CD4-positive, alpha-beta T cell treated with Interferon alpha-2 for 1 hour (primary cell): ENCODE measurements at places on chromosomes 1 and 21.

DNA sequence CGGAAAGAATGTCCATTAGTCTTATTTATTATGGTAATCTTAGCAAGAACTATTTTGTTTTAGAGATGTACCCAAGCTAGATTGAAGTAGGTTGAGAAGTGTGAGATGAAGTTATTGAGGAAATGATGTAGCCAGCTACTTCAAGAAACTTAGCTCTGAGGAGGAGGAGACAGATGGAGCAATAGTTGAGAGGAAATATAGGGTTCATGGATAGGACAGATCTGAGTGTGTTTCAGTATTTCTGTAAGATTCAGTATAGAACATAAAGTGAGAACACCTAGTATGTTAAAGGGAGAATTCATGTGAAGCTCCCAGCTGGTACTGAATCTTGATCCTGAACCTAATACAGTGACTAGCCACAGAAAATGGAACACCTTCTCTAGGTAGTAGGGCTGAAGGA, 28.9 kb downstream of the TSNAX start:
- no peak for DNase-seq

DNA sequence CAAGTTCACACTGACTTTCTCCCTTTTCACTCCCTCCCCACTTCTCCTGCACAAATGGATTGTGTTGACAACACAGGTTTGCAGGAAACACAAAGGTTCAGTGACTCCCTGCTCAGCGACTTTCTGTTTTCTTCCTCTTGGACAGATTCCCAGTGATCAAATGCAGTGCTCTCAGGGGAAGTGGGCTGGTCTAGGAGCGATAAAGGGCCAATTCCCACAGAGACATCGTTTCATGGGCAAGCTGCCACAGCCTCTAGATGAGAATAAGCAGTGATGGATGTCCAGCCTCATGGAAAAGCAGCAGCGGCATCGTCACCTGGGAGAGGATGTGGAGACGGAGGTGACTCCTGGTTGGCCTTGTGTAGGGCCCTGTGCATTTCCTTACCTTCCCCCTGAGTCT, 30.6 kb downstream of the FYB2 start:
- no peak for DNase-seq

DNA sequence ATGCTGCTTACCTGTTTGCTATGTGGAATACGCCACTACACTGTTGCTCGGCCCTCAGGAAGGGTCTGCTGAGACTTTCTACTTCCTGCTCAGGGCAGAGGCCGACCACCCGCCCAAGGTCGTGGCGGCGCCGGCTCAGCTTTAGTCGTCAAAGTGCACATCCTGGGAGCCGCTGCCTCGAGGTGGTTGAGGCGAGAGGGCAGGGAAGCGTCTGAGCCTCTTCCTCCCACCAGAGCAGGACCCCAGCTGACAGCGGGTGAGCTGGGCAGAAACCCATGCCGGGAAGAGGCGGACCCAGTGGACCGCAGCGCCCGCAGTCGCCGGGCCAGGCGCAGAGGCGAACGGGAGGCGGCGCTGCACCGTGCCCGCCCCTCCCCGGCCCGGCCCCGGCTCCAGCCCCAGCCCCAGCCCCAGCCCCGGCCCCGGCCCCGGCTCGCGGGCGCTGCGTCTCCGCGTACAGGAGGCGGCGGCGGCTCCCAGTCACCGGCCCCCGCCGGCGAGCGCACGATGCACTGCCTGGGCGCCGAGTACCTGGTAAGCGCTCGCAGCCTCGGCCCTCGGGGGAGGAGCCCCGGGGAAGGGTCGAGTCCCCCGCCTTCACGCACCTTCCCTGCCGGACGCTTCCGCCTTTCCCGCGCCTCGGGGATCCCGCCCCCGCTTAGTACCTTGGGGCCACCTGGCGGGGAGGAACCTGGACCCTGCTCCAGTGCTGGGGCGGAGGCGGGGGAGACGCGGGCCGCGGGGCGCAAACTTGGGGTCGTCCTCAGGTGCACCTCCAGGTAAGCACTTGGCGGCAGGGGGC, at the start of gene SLC44A3:
TSS of gene SLC44A3 (plus strand) at position 413 of the 802 bp plus-strand sequence. CDS start at position 508, 95 bp downstream.
- peak; percentile 23 for DNase-seq

GRCh38 chr1:224671076-224671475, 55.0 kb downstream of the CNIH3 start:
- no peak for DNase-seq

GRCh38 chr1:192707978-192708547, 72.1 kb downstream of the RGS13 start:
- DNase-seq = no peak

GRCh38 chr1:232291261-232291660, 338.7 kb downstream of the SIPA1L2 start:
- no peak for DNase-seq

DNA sequence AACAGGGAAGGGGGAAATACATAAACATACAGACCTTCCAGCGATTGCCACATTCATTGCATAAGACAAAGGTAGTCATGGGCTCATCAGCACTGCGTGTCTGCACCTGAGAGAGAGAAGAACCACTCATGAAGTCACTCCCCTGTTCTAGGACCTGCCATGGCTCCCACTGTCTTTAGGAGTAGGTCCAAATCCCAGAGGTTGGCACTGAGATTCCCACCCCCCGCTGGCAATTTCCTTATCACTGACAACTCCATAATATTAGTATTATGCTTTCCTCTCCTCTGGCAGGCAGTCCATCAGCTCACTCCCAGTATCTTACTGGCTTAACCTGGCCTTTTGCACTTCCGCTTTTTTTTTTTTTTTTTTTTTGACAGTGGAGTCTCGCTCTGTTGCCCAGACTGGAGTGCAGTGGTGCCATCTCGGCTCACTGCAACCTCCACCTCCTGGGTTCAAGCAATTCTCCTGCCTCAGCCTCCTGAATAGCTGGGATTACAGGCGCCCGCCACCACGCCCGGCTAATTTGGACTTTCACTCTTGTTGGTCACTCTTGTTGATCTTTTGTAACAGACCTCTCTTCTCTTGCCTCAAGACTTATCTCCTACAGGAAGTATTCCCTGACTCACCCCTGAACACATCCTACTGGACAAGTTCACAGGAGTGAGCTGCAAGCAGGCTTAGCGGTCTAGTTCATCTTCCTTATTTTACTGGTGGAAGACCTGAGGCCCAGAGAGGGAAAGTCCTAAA, 14.8 kb upstream of the ZNF436 start:
- DNase-seq = no peak

- no peak for DNase-seq
Observed at GRCh38 chr1:67642629-67643028, 42.4 kb upstream of the GADD45A start.

- no peak for DNase-seq
Observed at GRCh38 chr1:40659649-40659947, 5.9 kb downstream of the RIMS3 start.

DNA sequence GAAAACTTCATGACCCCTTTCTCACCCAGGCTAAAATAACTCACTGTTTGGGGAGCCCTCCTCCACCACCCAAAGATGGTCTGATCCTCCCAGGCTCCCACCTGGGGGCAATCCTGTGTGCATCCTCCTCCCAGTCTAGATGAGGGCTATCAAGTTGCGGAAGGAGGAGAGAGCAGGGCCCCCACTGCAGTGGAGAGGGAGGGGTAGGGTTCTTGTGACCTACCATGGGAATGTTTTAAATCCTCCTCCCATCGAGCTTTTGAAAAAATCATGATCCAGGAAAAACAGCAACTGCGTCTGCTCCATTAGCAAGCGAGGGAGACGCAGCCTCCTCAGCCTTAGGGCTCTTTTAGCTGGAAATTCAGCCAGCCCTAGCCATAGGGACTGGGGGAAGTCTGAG, 80.0 kb downstream of the NAV1 start:
- DNase-seq = no peak
